ENCODE measurements at places on chromosomes 2 and 18.

GRCh38 chr2:193966590-193966989 lies 1690.4 kb upstream of the SLC39A10 start:
- no peaks in the 10 kb centered on the region for H3K27me3 ChIP-seq
- H3K4me3 ChIP-seq: no peak overlapping the region
- H3K4me1 ChIP-seq: no peaks in the 10 kb centered on the region
- H3K36me3 ChIP-seq: no peaks in the 10 kb centered on the region
- DNase-seq: no peak

DNA sequence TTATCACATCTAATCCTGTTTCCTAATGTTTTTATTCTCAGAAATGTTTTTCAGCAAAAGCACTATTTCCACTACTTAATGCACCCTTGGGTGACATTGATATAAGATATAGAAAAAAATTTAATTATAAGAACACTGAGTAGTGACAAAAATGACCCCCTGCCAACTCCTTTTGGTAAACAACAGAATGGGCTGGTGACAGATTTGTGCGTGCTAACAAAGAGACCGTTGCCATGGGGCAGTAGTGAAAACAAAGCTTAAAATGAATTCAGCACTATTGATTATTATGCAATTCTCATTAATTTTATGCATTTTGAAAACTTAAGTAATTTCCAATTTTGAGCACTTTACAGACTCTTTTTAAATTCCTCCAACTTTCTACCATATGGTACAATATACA lies 33.1 kb downstream of the RDH14 start:
- no peaks in the 10 kb centered on the region for H3K36me3 ChIP-seq
- no peaks in the 10 kb centered on the region for H3K4me1 ChIP-seq
- H3K4me3 ChIP-seq: no peak overlapping the region
- H3K27me3 ChIP-seq: no peaks in the 10 kb centered on the region

GRCh38 chr2:7191932-7192331 lies 274.7 kb downstream of the RNF144A start:
- H3K4me3 ChIP-seq: no peak overlapping the region
- no peak overlapping the region for H3K27ac ChIP-seq
- H3K36me3 ChIP-seq: no peaks in the 10 kb centered on the region
- no peak for DNase-seq
- H3K4me1 ChIP-seq: no peaks in the 10 kb centered on the region

GRCh38 chr18:6755107-6755506 lies 25.6 kb downstream of the ARHGAP28 start:
- no peak for DNase-seq
- no peak overlapping the region for H3K4me3 ChIP-seq
- no peaks in the 10 kb centered on the region for H3K4me1 ChIP-seq
- no peaks in the 10 kb centered on the region for H3K27me3 ChIP-seq

- H3K27me3 ChIP-seq: no peaks in the 10 kb centered on the region
- no peaks in the 10 kb centered on the region for H3K36me3 ChIP-seq
- no peak overlapping the region for H3K27ac ChIP-seq
- peak; percentile 83 for DNase-seq
Measured at GRCh38 chr2:212539072-212539880, 674 bp upstream of the ERBB4 start.

GRCh38 chr2:139478165-139478914 lies 698.1 kb upstream of the NXPH2 start:
- no peaks in the 10 kb centered on the region for H3K27me3 ChIP-seq
- H3K36me3 ChIP-seq: no peaks in the 10 kb centered on the region
- no peak overlapping the region for H3K27ac ChIP-seq
- H3K4me1 ChIP-seq: no peaks in the 10 kb centered on the region

DNA sequence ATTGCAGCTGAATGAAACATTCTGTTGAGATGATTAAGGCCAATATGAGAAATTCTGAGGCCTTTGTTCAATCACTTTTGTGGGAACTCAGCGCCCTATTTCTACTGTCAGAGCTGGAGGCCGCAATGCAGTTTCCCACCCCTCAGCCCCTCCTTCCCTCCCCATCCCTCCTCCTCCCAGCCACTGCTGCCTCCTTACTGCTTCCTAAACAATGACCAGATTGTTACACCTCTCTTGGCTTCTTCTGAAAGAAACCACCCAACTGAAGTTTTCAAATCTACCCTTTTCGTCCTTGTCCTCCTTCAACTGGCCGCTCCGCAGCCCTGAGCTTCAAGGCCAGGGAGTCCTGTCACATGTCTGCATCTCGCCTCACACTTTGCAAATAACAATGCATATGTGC lies 36.7 kb upstream of the MAPK4 start:
- peak overlapping the region; percentile 40 for H3K27ac ChIP-seq
- H3K4me3 ChIP-seq: no peak overlapping the region
- H3K4me1 ChIP-seq: no peaks in the 10 kb centered on the region
- no peaks in the 10 kb centered on the region for H3K27me3 ChIP-seq

- no peak overlapping the region for H3K27ac ChIP-seq
- H3K27me3 ChIP-seq: no peaks in the 10 kb centered on the region
- no peak overlapping the region for H3K4me3 ChIP-seq
- no peaks in the 10 kb centered on the region for H3K4me1 ChIP-seq
- H3K36me3 ChIP-seq: no peaks in the 10 kb centered on the region
- no peak for DNase-seq
Measured at GRCh38 chr2:128589681-128590080, 271.0 kb upstream of the HS6ST1 start.

DNA sequence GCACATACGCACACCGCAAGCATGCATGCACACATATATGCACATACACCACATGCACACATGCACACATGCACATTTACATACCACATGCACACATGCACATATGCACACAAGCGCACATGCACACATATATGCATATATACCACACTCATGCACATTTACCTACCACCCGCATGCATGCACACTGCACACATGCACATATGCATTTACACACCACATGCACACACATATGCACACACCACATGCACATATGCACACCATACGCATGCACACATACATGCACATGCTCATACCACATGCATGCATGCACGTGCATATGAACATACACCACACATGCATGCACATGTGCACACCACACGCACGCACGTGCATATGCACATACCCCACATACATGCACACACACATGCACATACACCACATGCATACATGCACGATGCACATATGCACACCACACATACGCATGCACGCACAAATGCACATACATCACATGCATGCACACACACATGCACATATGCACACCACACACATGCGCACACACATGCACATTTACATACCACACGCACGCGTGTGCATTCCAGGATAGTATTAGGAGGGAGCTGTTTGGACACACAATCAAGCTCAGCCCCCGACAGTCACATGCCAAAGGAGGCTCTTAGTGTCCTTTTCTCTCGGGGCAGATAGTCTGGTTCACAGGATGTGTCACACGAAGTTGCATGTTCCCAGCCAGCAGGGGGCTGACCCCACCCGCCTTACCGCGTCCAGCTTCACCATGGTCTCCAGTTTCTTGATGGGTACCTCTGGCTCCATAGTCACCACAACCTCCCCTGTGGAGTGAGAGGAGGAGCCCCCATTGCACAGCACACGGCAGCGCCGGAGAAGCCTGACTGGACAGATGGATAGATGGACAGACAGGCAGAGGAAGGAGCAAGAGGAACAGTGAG lies 5.9 kb downstream of the OTOF start:
- H3K27ac ChIP-seq: no peak overlapping the region
- H3K36me3 ChIP-seq: no peaks in the 10 kb centered on the region
- H3K4me3 ChIP-seq: no peak overlapping the region
- DNase-seq: no peak

DNA sequence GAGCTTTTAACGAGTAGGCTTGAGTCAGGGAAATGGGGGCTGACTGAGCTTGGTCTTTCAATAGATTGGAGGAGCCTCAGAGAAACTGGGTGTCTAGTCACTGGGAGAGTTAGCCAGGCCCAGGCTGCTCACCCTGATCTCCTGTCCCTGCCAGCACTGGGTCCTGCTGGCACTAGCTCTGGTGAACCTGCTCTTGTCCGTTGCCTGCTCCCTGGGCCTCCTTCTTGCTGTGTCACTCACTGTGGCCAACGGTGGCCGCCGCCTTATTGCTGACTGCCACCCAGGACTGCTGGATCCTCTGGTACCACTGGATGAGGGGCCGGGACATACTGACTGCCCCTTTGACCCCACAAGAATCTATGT lies 720 bp downstream of the KRTCAP3 start:
- peak overlapping the region; percentile 67 for H3K4me3 ChIP-seq
- no peaks in the 10 kb centered on the region for H3K4me1 ChIP-seq
- no peaks in the 10 kb centered on the region for H3K27me3 ChIP-seq

GRCh38 chr2:174730698-174731018 lies 33.6 kb downstream of the CHRNA1 start:
- peak overlapping the region; percentile 35 for H3K4me3 ChIP-seq
- DNase-seq: no peak
- no peaks in the 10 kb centered on the region for H3K36me3 ChIP-seq

GRCh38 chr18:76493213-76494161 lies 1.6 kb downstream of the ZNF516 start:
- H3K36me3 ChIP-seq: no peaks in the 10 kb centered on the region
- no peak for DNase-seq
- no peaks in the 10 kb centered on the region for H3K27me3 ChIP-seq
- no peaks in the 10 kb centered on the region for H3K4me1 ChIP-seq
- H3K4me3 ChIP-seq: peak overlapping the region; percentile 99

DNA sequence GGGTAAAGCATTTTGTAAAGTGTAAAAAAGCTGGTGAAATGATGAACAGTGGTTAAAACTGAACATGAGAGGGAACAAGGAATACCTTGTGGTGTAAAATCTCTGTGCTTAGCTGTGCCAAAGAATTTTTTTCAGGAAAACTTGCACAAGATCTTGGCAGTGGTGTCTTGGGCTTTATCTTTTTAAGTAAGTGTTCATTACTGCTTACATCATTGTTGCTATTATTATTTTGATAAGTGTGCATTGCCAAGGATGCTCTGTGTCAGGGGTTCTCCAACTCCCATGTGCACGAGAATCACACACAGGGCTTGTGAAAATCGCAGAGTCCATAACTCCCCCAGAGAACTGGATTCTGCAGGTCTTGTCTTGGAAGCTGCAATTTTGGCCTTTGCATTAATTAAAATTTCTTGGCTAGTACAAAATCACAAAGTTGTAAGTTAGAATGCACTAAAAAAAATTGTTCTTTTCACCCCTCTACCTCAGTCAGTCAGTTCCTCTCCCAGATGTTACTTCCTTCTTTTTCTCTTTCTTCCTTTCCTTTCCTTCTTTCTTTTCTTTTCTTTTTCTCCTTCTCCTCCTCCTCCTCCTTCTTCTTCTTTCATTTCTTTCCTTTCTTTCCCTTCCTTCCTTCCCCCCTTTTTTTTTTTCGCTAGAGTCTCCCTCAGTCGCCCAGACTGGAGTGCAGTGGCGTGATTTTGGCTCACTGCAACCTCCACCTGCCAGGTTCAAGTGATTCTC lies 37.8 kb downstream of the GATA6 start:
- no peak for DNase-seq
- no peak overlapping the region for H3K4me3 ChIP-seq

- H3K27me3 ChIP-seq: no peaks in the 10 kb centered on the region
- H3K27ac ChIP-seq: no peak overlapping the region
- no peak overlapping the region for H3K4me3 ChIP-seq
- no peaks in the 10 kb centered on the region for H3K36me3 ChIP-seq
Measured at GRCh38 chr2:173706936-173707335, 258.2 kb downstream of the SP3 start.

DNA sequence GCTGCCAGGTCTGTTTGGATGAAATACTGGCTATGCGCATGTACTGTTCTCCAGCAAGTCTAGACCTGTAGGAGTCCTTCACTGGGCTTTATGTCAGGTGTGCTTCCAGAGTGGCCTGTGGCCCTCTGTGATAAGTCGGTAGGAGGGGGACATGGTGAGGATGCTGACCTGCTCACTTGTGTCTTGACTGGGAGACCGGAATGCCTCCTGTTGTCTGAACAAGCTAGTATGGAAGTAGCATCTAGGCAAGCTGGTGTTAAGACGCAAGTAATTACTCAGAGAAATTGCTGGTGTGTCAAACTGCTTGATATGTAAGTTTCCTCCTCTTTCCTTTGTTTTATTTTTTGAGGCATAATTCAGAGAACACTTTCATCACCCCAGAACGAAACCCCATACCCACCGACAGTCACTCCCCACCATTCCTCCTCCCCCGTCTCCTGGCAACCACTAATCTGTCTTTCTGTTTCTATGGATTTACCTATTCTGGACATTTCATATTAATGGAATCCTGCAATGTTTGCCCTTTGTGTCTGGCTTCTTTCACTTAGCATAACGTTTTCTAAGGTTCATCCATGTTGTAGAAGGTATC lies 76.4 kb downstream of the TMEM247 start:
- no peaks in the 10 kb centered on the region for H3K4me1 ChIP-seq
- DNase-seq: no peak
- H3K36me3 ChIP-seq: no peaks in the 10 kb centered on the region
- H3K27me3 ChIP-seq: no peaks in the 10 kb centered on the region
- H3K27ac ChIP-seq: peak overlapping the region; percentile 45

DNA sequence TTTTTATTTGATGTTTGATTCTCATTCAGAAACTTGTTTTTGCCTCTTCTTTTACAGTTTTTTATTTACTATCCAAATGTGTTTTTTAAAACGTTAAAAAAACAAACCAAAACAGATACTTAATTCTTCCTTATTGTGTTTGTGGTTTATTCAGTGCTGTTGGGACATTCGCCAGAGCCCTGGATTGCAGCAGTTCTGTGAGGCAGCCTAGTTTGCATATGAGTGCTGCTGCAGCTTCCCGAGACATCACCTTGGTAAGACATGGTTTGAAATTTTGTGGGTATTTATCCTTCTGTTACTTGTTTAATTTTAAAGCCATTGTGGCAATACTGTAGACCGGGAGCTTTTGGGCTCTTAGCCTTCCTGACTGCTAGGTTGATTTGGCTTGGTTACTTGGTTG lies 91.2 kb downstream of the MTA3 start:
- H3K27ac ChIP-seq: no peak overlapping the region
- H3K36me3 ChIP-seq: no peaks in the 10 kb centered on the region
- H3K4me3 ChIP-seq: no peak overlapping the region
- no peak for DNase-seq

DNA sequence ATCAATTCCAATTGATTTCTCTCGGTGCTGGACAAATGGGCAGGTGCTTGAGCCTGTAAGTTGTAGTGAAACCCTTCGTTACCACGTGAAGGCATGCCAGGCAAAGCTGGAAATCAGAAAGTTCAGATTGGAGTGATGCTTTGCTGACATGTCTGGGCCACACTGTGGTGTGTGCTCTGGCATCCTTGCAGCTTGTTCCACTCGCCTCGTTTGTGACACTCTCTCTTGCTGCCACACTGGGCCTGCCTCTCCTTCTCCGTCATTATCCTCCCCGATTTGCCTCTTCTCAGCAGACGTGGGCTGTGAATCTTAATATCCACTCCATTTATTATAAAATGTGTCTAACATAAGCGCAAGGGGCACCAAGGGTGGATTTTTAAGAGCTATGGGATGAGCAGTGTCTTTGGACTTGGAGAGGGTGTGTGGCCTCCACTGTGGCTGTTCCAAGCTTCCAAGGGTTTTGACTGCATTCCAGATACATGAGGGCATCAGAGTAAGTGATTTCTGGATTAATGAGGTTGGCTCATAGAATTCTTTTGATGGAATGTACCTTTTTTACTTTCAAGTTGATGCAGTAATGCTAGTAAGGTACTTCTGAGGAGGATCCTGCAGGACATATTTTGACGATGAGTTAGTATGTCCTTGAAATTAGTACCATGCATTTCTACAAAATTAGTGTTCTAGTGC lies 238.8 kb downstream of the TPGS2 start:
- no peaks in the 10 kb centered on the region for H3K27me3 ChIP-seq
- H3K36me3 ChIP-seq: no peaks in the 10 kb centered on the region
- DNase-seq: no peak

- H3K4me1 ChIP-seq: no peaks in the 10 kb centered on the region
- no peaks in the 10 kb centered on the region for H3K27me3 ChIP-seq
- H3K36me3 ChIP-seq: no peaks in the 10 kb centered on the region
- no peak overlapping the region for H3K4me3 ChIP-seq
Measured at GRCh38 chr2:177756336-177756735, 316.2 kb downstream of the PDE11A start.

GRCh38 chr2:36858551-36859365 lies 107.6 kb downstream of the STRN start:
- H3K27ac ChIP-seq: no peak overlapping the region
- no peaks in the 10 kb centered on the region for H3K27me3 ChIP-seq
- no peaks in the 10 kb centered on the region for H3K36me3 ChIP-seq
- no peaks in the 10 kb centered on the region for H3K4me1 ChIP-seq
- H3K4me3 ChIP-seq: no peak overlapping the region

All from breast epithelium (tissue), 4 donors.